ENCODE measurements at places on chromosomes 3 and 15. TPM values are rescaled to one million over a fixed set of nuclear protein-coding genes. Genes with fewer than 3 reads are reported as not detected.

GRCh38 chr3:52450489-52451236 is 3.2 kb downstream of the TNNC1 start:
- no peak for DNase-seq

Gene RGMA
- total RNA-seq = 0.90 TPM

DNA sequence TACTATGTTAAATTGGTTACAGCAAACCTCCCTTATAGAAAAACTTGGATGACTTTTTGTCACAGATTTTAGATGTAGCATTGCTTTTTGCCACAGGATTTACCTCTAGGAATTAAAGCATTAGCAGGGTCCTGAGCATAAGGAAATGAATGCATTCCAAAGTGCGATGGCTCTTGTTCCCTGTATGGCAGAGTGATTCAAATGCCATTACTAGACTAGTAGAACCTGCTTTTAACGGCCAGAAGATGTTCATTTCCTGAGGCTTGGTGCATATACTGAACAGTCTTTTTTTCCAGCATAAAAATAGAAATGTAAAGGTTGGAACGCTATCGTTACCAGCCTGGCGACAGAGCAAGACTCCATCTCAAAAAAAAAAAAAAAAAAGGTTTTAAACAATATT is 59.4 kb downstream of the WNT5A start:
- DNase-seq = no peak

- DNase-seq = no peak
Measured at GRCh38 chr3:12997387-12997786, 75.8 kb downstream of the IQSEC1 start.

Gene EIF4E3
- 1.6 TPM for total RNA-seq

DNA sequence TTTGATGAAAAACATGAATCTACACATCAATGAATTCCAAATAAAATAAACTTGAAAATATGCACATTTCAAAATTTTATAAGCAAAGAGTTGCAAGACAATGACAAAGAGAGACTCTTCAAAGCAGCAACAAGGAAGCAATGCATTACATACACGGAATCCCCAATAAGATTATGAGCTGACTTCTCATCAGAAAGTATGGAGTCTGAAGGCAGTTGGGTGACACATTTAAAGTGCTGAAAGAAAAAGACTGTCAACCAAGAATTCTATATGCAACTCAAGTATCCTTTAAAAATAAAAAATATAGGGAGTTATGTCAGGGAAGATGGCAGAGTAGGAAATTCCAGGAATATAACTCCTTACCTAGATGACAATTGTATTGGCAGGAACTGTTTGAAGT is 46.5 kb upstream of the PRSS50 start:
- DNase-seq = no peak

- no peak for DNase-seq
Measured at GRCh38 chr15:48869966-48870365, 8.0 kb upstream of the EID1 start.

DNA sequence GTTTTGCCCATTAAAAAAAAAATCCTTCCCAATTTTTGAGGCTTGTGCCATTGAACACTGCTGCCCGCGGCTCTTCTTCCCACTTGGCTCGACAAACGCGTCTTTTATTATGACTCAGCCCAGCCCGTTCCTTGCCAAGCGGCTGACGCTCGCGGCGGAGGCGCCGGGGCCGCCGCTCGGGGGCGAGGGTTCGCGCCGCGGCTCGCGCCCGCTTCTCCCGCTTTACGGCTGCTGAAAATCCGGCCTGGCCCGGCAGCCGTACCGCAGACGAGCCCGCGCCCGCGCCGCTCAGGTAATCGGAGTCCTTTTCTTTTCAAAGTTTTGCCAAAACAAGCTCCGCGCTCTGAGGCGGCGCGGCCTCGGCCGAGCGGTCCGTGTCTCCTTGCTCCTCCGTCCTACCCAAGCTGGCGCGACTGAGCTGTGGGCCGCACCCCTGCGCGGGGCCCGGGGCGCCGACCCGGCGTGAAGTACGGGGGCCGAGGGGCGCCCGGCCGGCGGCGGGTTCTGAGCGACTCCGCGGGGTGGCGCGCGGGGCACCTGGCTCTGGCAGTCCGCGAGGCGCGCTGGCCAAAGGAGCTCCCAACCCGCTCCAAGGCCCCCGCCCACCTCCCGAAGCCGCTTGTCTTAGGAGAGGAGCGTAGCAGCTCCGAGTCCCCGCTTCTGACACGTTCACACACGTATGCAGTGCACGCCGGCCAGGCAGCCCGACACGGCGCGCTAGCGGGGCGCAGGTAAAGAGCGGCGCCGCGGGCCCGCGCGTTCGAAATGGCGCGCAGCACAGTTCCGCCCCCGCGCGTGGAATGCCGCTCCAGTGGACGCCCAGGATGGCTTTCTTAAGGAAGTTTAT is 418.2 kb upstream of the NAALADL2 start:
- peak; percentile 76 for DNase-seq

Gene EFHB
- not detected for total RNA-seq

DNA sequence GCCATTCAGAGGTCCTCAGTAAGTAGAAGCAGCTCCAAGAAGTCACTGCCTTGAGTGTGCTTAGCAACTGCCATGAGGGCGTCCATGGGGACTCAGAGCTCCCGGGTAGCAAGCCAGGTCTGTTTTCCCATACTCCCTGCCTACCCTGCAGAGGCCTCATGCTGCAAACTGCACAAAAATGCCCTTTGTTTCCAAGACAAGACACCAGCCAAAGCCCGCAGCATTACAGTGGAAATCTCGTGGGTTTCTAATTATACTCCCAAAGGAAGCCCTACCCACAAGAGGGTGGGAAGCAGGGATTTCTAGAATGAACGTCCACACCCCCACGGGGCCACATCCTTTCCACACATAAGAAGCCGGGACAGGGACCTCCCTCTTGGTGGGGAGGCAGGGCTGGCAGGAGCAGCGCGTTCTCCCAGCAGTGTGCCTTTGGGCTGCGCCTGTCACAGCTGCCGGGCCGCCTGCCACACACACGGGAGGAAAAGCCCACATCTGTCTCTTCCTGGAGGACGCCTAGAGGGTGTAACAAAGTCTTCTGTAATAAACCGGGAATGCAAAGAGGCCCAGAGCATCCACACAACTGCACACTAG is 31.1 kb downstream of the FAM174B start:
- no peak for DNase-seq

Gene ESYT3
- total RNA-seq = 0.16 TPM

- no peak for DNase-seq
Measured at GRCh38 chr15:91225741-91226140, 125.7 kb downstream of the SV2B start.

Gene GUCA1C
- total RNA-seq = not detected

DNA sequence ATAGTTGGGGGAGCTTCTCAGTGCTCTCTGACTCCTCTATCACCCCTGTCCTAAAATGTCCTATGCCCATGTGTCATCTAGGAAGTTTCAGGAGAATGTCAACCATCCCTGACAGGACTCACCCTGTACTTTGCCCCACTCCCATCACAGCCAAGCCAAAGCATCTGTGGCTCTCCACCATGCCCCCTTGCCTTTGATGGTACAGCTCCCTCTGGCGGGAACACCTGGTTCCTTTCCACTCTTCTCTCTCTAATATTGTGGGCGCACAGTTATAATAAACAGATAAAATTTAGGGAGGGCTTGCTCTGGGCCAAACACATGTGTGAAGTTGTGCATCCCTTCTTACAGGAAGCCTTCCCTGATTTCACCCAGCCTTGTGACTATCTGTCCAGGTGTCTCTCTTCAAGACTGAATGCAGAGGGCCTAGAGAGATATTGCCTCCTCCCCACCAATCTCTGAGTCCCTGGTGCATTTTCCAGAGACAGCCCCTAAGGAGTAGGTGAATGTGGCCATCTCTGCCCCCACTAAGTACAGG is 62.8 kb downstream of the ISG20 start:
- DNase-seq = no peak

- DNase-seq = no peak
Measured at GRCh38 chr15:89088605-89089315, 504 bp downstream of the ABHD2 start.

Gene GOLGA8T
- total RNA-seq = not detected

DNA sequence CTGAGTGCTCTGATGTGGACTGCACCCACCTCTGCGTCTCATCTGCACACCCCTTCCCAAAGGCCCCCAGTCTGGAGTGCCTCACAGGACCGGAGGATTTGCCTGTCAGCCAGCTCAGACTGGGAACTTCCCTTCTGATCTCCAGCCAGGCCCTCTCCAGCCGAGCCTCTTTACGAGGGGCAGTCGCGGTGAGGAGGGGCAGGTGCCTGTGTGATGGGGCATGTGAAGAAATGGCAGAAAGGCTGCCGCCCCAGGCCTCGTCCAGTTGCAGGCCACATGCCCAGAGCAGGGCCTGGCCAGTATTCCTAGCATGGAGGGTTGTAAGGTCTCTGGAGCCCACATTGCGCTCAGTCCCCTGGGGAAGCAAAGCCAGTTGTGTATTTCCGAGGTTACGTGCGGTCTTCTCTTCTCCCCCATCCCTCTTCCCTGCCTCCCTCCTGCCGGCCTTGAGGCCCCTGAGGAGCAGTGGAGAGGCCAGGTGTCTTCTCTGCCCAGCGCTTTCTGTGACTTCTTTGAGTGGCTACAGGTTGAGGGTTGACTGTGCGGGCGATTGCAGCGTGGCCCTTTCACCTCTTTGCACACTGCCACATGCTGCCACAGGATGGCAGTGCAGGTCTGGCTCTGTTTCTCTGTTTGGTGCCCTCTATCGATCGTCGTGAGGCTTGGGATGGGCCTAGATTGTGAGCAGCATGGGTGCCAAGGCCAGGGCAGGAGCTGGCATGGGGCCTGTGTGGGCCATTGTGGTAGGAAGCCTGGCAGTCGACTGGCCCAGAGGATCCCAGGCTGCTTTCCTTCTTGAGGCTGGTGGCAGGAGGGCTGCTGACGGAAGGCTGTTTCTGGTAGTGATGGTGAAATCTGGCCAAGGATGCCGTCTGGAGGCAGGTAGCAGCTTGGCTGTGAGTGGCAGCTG is 5.3 kb downstream of the CLK3 start:
- DNase-seq = peak; percentile 51

DNA sequence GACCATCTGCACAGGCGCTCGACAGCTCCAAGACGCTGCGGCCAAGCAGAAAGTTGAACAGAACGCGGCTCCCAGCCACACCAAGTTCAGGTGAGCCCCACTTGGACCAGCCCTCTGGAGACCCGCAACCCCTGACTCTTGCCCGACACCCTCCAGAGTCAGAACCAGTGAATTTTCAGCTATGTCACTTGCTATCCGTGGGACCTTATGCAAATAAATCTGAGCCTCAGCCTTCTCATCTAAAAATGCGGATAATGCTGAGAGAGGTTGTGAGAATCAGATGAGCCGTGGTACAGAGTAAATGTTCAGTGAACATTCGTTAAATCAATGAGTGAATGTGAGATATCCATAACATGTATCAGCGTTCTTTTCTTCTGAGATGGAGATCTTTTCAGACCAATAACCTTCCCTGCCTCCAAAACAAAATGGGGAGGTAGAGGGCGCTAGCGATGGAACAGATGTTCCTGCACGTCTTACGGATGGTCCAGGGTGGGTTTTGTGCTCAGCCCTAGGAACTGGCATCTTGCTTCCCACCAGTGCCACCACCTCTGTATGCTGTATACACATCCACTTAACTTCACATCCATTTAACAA is 524 bp downstream of the MRPS11 start:
- no peak for DNase-seq

- no peak for DNase-seq
Measured at GRCh38 chr15:50113992-50114780, 4.8 kb downstream of the ATP8B4 start.

DNA sequence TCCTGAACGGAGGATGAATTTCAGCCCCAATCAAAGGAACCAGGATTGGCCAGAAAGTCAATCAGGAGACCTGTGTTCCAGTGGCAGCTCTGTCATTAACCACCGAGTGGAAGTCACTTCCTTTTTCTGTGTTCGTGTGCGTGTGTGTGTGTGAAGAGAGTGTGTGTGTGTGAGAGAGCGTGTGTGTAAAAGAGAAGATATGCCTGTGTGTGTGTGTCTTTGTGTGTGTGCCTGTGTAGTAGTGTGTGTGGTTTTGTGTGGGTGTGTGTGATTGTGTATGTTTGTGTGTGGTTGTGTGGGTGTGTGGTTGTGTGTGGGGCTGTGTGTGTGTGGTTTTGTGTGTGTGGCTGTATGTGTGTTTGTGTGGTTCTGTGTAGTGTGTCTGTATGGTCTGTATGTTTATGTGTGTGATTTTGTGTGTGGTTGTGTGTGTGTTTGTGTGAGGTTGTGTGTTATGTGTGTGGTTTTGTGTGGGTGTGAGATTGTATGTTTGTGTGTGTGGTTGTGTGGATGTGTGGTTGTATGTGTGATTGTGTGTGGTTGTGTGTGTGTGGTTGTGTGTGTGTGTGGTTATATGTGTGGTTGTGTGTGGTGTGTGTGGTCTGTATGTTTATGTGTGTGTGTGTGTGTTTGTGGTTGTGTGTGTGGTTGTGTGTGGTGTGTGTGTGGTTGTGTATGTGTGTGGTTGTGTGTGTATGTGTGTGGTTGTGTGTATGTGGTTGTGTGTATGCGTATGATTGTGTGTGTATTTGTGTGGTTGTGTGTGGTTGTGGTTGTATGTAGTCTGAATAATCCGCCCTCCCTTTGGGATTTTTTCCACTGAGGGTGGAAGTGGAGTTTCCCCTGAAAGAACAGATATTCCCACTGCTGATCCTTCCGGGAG is 314.4 kb downstream of the SHQ1 start:
- no peak for DNase-seq

- DNase-seq = no peak
Measured at GRCh38 chr3:49673121-49673714, 933 bp upstream of the APEH start.

- no peak for DNase-seq
Measured at GRCh38 chr3:59611649-59612443, 562.0 kb upstream of the CFAP20DC start.

GRCh38 chr3:19147905-19148767 is at the start of gene KCNH8:
TSS of gene KCNH8 (plus strand) at chr3:19148510. CDS start at chr3:19148720, 210 bp downstream.
- DNase-seq = no peak

Gene CADM2
- not detected for total RNA-seq

Measured in A172 (cell line).